Stimulated activated CD4-positive, alpha-beta T cell treated with anti-CD3 and anti-CD28 coated beads, Interleukin-12 subunit alpha, Interleukin-12 subunit beta, amount 100 ng/mL, for 24 hours (primary cell): ENCODE measurements at places on chromosomes 16 and 17.
A peak's percentile ranks its signal among the peaks of the same experiment; 100 is the strongest.

GRCh38 chr17:66413559-66414520, 111.4 kb downstream of the PRKCA start:
- no peak for DNase-seq

DNA sequence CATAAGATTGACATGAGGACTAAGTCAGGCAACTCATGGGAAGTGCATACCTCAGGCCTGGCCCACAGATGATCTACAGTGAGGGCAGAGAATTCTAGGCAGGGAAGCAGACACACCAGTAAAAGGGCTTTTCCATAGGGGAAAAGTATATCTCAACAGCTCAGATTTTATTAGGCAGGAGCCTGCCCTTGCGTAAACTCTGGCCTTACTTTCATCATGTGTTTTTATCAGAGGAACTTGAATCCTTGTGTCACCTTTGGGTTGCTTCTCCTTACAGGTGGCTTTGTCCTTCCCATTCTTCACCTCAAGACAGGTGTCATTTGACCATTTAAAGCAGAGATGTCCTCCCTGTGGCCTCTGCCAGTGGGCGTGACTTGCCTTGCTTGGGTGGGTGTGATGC, 138.1 kb downstream of the MSI2 start:
- DNase-seq = no peak

DNA sequence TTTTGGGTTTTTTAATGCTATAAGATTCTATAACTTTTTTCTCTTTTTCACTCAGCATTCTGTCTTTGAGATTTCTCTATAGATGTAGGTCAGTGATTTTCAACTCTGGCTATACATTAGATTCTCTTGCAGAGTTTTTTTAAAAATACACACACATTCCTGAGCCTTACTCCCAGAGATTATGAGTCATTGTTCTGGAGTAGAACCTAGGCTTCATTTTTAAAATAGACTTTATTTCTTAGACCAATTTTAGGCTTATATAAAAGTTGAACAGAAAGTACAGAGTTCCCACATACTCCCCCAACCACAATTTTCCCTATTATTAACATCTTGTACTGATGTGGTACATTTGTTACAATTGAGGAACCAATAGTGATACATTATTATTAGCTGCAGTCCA, 63.3 kb downstream of the CYB561 start:
- no peak for DNase-seq

GRCh38 chr17:20234276-20234675, 225.1 kb downstream of the SPECC1 start:
- DNase-seq = peak; percentile 47

- DNase-seq = no peak
These were observed 33.9 kb downstream of the MRC2 start for GRCh38 chr17:62661337-62661736.

DNA sequence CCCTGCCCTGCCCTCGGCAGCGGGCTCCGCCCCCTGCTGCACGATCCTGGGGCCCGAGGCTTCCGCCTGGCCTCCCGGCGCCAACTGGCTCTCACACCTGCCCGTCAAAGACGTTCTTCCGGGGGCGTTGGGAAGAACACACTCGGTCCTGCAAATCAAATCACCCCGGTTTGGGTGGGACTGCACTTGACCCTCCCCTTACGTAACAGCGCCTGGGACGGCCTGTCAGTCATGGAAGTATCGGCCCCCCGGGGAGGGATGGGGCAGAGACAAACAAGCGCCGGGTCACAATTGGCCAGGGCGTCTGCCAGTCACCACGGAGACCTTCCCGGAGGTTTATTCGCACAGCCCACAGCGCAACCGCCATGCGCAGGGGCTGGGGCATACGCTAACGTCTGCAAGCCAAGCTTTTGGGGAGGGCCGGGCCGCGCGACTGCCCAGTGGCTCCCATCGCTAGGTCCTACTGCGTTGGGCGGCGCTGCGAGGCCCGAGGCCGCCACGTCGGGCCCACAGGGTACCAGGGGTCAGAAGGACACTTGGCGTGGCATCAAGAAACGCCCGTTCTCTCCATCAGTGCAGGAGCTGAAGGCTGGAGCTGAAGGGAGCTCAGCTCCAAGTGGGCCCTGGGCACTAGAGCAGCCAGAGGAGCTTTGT, 388 bp upstream of the AKTIP start:
- peak; percentile 99 for DNase-seq

- DNase-seq = no peak
These were observed 42.2 kb downstream of the TENT4B start for GRCh38 chr16:50195276-50195675.

GRCh38 chr17:78383725-78384471, 5.4 kb downstream of the PGS1 start:
- DNase-seq = peak; percentile 57

DNA sequence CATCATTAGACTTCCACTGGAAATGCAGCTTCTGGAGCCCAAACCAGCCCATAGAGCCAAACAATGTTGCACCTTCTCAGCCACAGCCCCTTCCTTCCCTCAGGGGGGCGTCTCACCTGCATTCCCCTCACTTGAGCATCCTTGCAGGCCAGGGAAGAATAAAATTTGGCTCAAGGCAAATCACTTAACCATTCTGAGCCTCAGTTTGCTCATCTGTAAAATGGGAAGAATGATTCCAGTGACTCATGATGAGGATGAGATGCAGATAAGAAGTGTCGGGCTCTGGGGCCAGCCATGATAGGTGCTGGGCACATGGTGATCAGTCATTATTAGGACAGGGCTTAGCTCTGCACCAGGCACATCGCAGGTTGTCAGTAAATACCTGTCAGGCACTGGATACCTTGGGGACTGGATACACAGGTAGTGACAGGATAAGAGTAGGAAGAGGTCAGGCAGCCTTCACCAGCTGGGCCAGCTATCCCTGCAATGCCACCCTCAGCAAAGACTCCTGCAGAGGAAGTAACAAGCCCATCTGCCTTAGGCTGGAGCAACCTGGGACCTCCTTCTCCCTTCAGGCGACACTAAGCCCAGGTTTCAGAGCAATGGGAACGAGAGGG, 208.0 kb upstream of the TNRC6C start:
- no peak for DNase-seq

- DNase-seq = peak; percentile 65
These were observed 1.4 kb upstream of the TOB1 start for GRCh38 chr17:50867363-50868139.

DNA sequence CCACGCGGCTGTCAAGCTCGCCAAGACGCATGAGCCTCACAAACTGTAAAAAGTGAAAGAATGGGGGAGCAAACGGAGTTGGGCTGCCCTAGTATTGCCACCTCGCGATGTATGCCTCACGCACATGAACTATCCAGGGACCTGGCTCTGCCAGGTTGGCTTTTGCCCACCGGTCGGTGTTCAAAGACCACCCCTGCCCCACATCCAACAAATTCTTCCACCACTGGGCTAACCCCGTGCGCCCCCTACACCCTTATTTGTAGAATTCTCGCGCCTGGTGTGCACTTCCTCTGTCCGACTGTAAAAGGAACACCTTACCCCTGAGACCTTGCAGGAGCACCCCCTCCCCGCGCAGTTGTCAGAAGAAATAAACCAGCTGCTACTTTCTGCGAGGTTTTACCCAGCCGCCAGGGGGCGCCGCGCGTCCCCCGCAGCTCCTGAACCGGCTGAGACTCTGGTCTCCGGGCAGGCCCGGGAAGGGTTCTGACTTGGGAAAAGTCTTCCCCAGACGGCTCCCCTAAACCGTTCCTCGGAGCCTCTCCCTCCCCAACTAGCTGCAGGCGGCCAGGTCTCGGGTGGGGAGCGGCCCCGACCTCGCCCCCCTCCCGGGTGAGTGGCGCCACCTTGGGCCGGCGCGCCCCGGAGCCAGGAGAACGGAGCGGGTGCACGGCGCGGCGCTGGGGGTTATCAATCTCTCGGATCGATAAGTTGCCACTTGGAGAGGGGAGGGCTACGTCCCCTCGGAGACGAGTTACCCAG, 1.7 kb upstream of the ZNF423 start:
- no peak for DNase-seq

- DNase-seq = no peak
These were observed 91.6 kb downstream of the CCT6B start for GRCh38 chr17:34869641-34870040.

DNA sequence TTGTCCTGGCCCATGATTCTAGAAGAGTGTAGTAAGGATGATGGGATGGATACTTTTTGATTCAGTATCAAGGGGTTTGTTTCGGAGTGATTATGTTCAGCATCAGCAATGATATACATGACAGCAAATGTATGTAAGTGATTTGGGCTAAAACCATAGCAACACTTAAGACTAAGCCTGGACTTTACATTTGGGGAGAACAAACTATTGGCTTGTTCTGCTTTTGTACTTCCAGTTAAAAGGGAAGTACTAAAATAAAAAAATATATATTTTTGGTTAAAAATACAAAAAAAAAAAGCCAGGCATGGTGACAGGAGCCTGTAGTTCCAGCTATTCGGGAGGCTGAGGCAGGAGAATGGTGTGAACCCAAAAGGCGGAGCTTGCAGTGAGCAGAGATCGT, 20.5 kb upstream of the DHX8 start:
- DNase-seq = no peak

GRCh38 chr16:58264961-58265479, 29.8 kb downstream of the PRSS54 start:
- DNase-seq = no peak

DNA sequence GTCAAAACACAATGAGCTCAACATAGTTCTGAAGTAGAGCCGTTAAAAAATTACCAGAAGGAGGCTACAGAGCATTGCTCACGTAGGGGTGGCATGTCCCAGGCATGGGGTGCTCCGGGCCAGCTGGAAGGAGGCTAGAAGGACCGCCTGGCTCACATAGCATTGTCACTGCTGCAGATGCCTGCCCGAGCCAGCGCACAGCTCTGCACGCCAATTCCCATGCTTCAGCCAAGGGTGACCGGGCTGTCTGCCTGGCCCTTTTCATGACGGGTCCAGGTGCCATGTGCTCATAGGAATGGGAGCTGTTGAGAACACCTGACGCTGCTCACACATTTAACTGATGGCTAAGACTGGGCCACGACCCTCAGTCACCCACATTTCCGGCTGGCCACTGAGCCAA, 228.9 kb upstream of the FOXF1 start:
- no peak for DNase-seq

DNA sequence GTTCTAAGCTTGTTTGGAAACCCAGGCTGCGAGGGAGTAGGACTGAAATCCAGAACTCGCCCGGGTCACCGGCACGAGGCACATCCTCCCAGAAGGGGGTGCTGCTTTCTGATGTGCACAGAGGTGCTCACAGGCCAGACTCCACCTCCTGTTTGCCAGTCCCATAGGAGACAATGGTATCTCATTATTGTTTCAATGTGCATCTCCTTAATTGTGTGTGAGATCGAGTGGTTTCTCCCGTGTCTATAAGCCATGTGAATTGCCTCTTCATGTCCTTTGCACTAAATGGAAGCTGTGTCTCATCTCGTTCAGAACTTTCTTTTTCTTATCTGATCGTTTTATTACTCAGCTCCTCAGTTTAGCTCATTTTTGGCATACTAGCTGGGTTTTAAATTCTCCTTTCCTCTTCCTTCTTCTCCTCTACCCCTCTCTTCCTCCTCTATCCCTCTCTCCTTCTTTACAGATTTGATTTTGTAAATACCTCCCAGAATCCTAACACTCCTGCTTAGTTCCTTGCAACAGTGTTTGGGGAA, 32.1 kb upstream of the PRKCB start:
- peak; percentile 45 for DNase-seq

GRCh38 chr17:77783991-77784820, 174.3 kb upstream of the TNRC6C start:
- peak; percentile 44 for DNase-seq
